ENCODE measurements at places on chromosomes 3 and 15.

GRCh38 chr3:12468276-12468675, 16.0 kb upstream of the TSEN2 start:
- no peak for DNase-seq

- DNase-seq = peak; percentile 14
These were observed 99.2 kb upstream of the MLF1 start for GRCh38 chr3:158471639-158472294.

GRCh38 chr3:153972862-153973261, 148.3 kb upstream of the ARHGEF26 start:
- no peak for DNase-seq

GRCh38 chr15:75918135-75918534, 14.5 kb downstream of the FBXO22 start:
- no peak for DNase-seq

GRCh38 chr3:156635973-156636372, 38.4 kb upstream of the TIPARP start:
- DNase-seq = no peak

GRCh38 chr3:185530856-185531255, 21.5 kb downstream of the LIPH start:
- no peak for DNase-seq
